ENCODE measurements at places on chromosomes 6 and 20.

DNA sequence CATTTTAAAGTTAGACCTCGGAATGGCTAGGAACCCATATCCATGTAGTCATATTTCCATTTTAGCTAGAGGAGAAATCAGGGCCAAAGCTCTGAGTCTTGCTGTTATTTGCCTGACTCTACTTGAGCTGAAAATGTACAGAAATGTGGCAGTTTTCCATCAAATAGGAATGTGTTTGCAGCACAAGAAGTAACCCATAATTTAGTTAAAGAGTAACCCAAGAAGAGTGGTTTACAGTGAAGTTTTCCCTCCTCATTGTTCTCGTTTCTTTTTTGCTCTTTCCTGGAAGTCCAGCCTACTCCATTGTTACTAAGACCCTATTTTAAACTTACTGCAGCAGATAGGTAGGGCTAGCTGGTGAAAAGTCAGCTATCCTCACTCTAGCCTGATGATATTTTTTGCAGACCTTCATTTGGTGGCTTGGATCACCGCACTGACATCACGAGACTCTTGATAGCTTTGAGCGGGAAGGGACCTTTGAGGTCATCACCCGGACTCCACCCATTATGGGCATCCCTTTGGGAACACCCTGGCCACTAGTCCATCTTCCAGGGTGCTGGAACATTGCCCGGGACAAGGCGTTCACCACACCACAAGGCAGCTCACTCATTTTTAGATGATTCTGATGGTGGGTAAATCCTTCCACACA is 28.0 kb upstream of the ADGRF5 start:
- no peak for DNase-seq

DNA sequence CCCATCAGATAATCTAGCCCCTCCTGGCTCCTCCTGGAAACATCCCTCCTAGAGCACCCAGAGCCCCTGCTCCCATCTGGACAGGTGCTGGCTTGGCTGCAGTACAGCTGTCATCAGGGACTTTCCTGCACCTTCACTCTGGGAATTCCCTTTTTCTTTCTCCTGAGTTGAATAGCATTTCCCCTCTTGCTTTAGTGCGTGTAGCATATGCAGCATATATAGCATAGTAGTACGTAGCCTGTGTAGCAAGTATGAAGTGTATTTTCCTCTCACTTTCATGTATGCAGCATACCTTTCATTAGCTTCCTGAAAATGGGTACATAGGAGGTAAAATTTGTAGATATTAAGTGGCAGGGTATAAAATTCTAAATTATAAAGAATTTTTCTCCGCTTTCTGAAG is 352.9 kb downstream of the ESR1 start:
- no peak for DNase-seq

DNA sequence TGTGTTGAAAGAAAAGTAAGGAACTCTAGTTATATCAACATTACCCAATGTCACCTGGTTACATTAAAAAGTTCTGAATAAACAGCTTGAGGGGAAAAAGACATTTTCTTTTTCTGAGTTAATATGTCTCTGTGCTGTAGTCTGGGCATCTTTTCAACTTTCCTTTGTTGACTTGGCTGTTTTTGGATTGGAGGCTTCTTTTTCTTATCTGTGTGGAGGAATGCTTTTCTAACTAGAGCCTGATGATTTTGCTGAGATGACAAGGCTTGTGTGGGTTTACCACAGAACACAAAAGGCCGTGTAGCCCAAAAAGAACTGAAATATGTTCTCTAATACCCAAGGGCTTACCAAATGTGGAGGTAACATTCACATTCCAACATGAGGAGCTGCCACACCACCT is 161.8 kb downstream of the KCNQ5 start:
- DNase-seq = no peak

DNA sequence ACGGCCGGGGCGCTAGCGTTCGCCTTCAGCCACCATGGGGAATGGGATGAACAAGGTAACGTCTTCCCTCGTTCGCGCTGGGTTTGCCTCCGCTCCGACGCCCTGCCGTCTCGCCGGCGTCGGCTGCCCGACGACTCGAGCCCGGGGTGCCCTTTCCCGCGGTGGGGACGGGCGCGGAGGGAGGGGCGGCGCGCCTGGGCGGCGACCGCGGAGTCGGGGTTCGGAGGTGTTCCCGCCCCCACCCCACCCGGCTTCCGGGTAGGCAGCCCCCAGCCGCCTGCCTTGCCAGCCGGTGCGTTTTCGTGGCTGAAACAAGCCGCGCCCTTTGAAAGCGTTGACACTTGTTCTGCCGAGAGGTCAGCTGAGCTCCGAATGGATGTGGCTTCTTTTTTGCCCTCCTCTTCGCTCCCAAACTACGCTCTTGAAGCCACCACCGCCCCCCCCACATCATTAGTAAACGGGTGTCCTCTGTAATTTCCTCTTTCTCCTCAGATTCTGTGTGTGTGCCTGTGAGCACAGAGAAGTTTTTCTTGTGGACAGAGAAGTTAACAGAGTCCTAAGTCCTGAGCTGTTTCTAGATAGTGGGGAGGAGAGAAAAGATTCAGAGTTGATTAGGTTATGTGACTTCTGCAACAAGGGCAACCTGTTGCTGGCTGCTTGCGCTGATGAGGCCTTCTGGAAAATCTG is 362 bp downstream of the DUSP22 start:
- peak; percentile 65 for DNase-seq

DNA sequence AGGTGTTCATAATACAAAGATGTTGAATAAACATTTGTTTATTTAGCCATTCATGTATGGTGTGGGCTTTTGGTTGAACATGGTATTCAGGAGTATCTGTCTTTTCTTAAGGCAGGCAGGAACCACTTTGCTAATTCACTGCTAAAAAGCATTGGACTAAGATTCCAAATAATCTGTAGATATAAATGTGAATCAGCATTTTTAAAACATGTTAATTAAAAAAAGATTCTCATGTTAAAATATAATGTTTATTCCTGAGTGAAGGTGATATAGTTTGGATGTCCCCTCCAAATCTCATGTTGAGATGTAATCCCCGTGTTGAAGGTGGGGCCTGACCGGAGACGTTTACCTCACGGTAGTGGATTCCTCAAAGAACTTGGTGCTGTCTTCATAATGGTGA is 19.3 kb downstream of the CRISP1 start:
- DNase-seq = no peak

DNA sequence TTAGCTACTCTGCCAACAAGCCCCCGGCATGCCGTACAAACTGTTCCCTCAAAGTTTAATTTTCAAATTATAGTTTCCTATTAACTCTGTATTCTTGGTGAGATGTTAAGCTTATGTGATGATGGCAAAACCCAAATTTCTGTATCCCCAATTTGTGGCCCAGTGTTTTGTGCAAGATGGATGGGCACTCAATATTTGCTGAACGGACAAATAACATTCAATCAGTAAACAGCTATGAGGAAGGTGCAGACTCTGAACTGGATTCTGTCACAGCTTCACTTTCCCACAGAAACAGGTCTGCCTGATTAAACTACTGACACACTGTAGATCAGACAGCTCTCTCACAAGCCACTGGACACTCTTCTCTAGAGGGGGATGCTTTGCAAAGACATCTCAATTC is 54.1 kb downstream of the NUDT3 start:
- DNase-seq = no peak

DNA sequence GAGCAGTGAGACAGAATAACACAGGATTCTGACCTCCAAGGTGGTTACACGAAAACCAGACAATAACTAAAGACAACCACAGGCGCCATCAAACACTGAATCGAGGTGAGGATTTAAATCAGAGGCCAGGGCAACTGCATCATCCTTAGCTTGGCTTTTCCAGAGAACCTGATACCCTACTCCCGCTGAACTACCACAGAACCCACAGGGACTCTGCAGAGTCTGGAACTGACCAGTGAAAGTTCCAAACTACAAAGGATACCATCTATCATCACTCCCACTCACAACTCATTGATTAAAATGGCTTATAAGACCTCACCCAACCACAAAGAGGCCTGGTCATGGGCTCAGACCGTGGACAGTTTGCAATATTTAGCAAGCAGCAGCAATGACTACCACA is 85.0 kb downstream of the BFSP1 start:
- DNase-seq = no peak

DNA sequence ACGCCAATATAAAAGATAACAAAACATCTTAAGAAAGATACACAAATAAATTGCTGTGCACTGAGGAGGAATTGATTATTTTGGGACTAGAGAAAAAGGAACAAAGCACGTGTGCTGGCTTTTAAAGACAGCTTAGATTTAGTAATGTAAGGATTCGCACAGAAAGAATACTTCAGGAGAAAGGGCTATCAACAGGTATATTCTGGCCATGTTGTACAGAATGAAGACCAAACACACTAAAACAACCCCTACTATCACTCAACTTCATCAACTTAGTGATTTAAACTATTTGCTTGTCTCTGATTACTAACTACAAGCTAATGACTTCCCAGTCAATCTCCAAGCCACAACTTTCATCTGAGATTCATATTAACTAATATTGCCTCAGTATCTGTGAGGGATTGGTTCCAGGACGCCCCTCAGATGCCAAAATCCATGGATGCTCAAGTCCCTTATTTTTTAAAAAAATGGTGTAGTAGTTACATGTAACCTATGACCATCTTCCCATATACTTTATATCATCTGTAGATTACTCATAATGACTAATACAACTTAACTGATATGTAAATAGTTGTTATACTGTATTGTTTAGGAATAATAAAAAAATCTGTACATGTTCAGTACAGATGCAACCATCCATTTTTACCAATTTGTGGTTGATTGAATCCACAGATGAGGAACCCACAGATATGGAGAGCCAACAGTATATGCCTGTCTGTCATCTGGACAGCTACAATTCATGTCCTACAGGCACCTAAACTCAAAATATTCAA is 4.5 kb downstream of the DEK start:
- DNase-seq = no peak

DNA sequence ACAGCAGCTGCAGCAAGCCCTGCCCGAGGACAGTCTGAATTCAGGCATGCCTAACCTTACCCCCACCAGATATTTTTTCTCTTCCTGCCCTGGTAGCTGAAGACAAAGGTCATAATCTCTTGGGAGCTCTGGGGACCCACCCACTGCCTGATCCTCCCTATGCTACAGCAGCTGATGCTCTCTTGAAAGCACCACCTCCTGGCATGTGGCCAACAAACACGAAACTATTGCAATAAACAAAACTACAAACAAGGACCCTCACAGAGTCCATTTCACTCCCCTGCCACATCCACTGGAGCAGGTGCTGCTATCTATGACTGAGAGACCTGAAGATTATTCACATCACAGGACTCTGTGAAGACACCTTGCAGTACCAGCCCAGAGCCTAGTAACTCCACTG is 238.5 kb upstream of the HS3ST5 start:
- DNase-seq = no peak

DNA sequence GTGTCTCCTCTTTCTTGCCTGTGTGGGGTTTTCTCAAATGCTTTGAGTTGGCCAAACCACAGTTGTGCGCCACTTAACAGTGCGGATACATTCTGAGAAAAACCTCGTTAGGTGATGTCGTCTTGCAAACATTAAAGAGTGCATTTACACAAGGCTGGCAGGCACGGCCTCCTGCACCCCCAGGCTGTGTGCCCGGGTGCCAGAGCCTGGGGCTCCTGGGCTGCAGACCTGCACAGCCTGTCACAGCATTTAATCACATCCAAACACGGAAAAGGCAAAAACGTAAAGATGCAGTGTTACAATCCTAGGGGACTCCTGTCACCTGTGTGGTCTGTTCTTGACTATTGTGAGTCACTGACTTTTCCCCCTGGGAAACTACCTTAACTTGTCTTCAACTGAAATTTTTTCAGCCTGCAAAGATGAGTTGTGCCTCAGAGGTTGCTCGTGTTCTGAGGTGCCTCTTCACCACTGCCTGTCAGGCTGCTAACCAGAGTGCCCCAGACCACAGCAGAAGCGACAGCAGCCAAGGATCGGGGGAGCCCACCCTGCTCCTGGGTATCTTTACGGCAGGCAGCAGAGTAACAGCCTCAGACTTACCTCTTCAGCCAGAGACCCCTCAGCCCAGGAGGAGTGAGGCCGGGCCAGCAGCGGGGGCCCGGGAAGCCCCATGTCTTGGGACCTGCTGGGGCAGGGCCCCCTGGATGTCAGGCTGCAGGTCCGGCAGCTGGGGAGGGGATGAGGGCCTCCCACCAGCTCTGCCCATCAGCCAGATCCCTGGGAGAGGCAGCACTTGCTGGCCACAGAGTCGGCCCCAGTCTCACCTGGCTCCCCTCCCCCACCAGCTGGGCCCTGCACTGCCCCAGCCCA is 683 bp upstream of the C20orf204 start:
- no peak for DNase-seq

DNA sequence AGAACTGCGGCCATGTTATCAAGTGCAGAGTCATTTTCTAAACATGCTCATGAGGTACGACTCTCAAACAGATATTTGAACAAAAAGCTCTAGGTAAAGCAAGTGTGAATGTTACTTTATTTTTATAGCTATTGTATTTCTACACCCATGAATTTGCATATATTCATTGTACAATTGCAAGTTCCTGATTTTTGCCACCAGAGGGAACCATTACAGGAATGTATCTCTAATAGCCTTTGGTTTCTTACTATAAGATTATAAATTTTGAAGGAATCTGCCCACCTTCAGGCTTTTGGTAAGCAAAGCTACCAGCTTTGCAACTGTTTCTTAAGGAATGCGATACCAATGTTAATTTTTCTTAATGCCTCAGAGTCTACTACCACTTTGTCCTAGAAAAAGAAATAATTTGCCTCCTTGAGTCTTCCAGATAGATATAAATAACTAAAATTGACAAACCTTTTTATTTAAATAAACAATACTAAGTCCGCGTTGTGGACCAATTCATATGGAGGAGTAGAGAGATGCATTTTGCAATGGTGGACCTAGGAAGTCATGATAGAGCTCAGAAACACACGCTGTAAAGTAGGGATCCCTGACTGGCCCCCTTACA is 125.4 kb upstream of the SAMD5 start:
- DNase-seq = no peak

DNA sequence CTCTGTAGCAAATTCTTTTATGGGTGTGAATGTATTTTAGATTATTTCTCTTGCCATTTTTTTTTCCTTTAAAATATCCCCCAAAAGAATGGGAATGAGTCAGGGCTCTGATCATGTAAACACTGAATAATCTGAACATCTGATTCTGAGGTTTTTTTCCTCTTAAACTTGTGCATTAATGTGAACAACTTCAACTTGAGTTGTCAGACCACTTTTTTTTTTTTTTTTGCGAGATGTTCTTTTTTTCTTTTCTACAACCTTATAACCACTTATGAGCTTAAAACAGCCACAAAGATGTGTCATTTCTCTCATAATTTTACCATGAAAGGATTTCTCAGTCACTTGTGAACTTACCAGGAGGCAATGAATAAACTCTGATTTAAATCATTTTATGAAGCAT is 85.3 kb downstream of the TBC1D7 start:
- DNase-seq = no peak

- DNase-seq = no peak
Observed at GRCh38 chr6:40054186-40054585, 119.9 kb upstream of the MOCS1 start.

All from stimulated activated CD8-positive, alpha-beta memory T cell treated with anti-CD3 and anti-CD28 coated beads, Interleukin-4, amount 100 ng/mL, for 1 hour (primary cell).